ENCODE measurements at places on chromosomes 3 and 15.

DNA sequence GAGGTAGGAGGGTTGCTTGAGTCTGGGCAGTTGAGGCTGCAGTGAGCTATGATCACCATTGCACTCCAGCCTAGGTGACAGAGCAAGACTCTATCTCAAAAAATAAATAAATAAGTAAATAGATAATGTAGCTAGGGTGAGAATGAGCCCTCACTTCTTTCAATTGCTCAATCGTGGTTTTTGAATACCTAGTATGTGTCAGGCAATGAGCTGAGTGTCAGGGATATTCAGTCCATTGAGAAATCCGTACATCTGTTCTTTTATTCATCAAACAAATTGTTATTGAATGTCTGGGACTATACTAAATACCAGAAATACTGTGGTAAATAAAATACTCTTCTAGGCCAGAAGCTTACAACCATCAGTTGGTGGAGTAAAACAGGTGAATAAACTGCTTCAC, 6.2 kb upstream of the ZNF148 start:
- H3K4me1 ChIP-seq: no peaks in the 10 kb centered on the region
- no peak overlapping the region for H3K4me3 ChIP-seq
- H3K27ac ChIP-seq: no peak overlapping the region
- no peaks in the 10 kb centered on the region for H3K27me3 ChIP-seq
- no peaks in the 10 kb centered on the region for H3K36me3 ChIP-seq
- DNase-seq: no peak

DNA sequence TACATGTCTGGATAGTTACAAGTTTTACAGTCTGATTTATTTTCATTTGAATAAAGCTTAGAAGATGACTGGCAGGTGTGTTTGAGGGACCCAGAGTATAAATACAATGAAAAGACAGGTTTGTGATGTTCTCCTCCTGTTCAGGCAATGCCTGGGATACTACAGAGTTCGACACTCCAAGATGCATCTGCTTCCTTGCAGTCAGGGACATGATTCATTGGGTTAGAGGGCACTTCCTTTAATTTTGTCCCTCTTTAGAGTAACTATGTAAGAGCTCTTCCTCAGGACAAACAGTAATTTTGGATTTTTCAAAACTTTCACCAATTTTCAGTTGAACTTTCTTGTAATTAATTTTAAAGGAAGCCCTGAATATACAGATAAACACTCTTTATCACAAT, 102.0 kb downstream of the LMLN start:
- no peaks in the 10 kb centered on the region for H3K36me3 ChIP-seq
- no peak overlapping the region for H3K27ac ChIP-seq

DNA sequence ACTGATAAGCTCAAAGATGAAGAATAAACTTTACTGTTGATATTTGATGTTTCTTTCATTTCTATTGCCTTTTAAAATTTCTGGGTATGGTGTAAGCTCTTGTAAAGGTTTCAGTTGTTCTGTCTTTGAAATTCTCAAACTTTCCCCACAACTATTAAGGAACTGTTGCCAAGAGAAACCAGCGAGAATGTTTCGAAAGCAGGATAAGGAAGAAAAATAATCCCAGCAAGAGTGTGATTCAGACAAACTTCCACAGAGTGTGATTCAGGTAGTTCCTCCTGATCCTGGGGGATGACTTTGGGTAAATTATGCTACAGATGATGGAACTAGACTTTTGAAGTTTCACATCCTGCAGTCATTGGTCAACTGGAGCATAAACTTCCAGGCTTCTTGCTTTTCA, 632.0 kb downstream of the NSUN3 start:
- no peak overlapping the region for H3K27ac ChIP-seq
- no peak overlapping the region for H3K4me3 ChIP-seq
- H3K4me1 ChIP-seq: no peaks in the 10 kb centered on the region
- no peaks in the 10 kb centered on the region for H3K27me3 ChIP-seq
- DNase-seq: no peak

- no peak for DNase-seq
- H3K4me3 ChIP-seq: no peak overlapping the region
- H3K27me3 ChIP-seq: no peaks in the 10 kb centered on the region
- no peaks in the 10 kb centered on the region for H3K4me1 ChIP-seq
- no peaks in the 10 kb centered on the region for H3K36me3 ChIP-seq
- no peak overlapping the region for H3K27ac ChIP-seq
Measured at GRCh38 chr3:113043686-113044085, 52.9 kb downstream of the GTPBP8 start.

- no peaks in the 10 kb centered on the region for H3K27me3 ChIP-seq
- H3K36me3 ChIP-seq: no peaks in the 10 kb centered on the region
- DNase-seq: no peak
- H3K4me3 ChIP-seq: no peak overlapping the region
- no peak overlapping the region for H3K27ac ChIP-seq
Measured at GRCh38 chr3:106025151-106025722, 156.4 kb upstream of the CBLB start.
